SK-N-SH (cell line): ENCODE measurements at places on chromosomes 2 and 18. TPM values are rescaled to one million over a fixed set of nuclear protein-coding genes. Genes with fewer than 3 reads are reported as not detected.
A peak's percentile ranks its signal among the peaks of the same experiment; 100 is the strongest.

GRCh38 chr2:88082781-88083180, 15.2 kb downstream of the SMYD1 start:
- DNase-seq = no peak

- DNase-seq = no peak
These were observed 1666.1 kb upstream of the DDX18 start for GRCh38 chr2:116148361-116148760.

GRCh38 chr2:8212239-8212638, 469.6 kb upstream of the ID2 start:
- no peak for DNase-seq

GRCh38 chr2:220787251-220787650, 784.9 kb downstream of the EPHA4 start:
- DNase-seq = no peak

GRCh38 chr2:118554616-118555015, 292.8 kb downstream of the EN1 start:
- DNase-seq = no peak

- DNase-seq = no peak
These were observed 67.3 kb downstream of the RHBDD1 start for GRCh38 chr2:226903179-226903578.

DNA sequence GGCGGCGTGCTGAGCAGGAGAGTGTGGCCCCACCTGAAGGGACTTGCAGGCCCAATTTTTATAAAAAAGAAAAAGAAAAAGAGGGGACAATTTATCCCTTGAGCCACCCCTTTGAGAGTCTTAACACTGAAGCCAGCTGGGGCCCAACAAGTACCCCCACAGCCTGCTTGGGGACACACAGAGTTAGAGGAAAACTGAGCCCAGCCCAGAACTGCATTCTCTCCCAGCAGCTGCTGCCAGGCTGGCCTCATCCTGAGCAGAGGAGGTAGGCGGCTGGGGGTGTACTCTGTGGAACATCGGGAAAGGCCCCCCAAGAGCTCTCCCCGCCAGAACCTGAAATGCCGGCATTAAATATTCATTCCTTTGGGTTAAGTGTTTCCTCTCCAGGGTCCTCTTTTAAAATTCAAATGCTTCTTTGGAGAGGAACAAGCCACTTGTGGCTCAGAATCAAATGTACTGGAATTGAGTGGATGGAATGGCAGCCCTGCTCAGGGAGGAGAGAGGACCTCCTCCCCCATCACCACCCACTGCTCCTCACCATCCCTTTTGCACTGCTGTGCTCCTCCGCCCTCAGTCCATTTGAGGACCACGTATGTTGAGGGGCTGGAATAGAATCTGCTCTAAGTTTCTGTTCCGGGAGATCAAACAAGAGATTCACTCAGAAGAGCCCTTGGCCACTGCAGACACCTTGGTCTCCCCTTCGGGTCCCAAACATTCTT, 45.6 kb downstream of the C1QL2 start:
- no peak for DNase-seq

GRCh38 chr2:74441690-74442482, at the start of gene RTKN:
Gene RTKN (minus strand): TSS chr2:74441937. CDS start chr2:74441816, 121 bp downstream.
- DNase-seq = no peak

- peak; percentile 37 for DNase-seq
These were observed 443 bp downstream of the CPSF3 start for GRCh38 chr2:9423922-9424272.

GCA gene
- polyA plus RNA-seq = 12.2 and 16.3 TPM in 2 replicates

SPIRE1 gene
- polyA plus RNA-seq = 6.7 and 8.4 TPM in 2 replicates

ABCG5 gene
- polyA plus RNA-seq = not detected in 2 replicates

PAX3 gene
- polyA plus RNA-seq = not detected in 2 replicates

PFN4 gene
- 0.54 and 0.61 TPM in 2 replicates for polyA plus RNA-seq

MOGAT1 gene
- not detected in 2 replicates for polyA plus RNA-seq

MAB21L4 gene
- polyA plus RNA-seq = not detected in 2 replicates
